Activated B cell treated with CpG ODN at 0.5 μM for 24 hours (primary cell): ENCODE measurements at places on chromosomes 12 and 14. TPM values are rescaled to one million over a fixed set of nuclear protein-coding genes. Genes with fewer than 3 reads are reported as not detected.

GRCh38 chr12:5716201-5716600 lies 228.9 kb downstream of the ANO2 start:
- no peak for DNase-seq
- peaks cover 6% of the 10 kb centered on the region for H3K27me3 ChIP-seq
- H3K4me1 ChIP-seq = no peaks in the 10 kb centered on the region
- H3K27ac ChIP-seq = no peak overlapping the region
- no peak overlapping the region for H3K4me3 ChIP-seq
- H3K36me3 ChIP-seq = no peaks in the 10 kb centered on the region

Gene PRKD1
- total RNA-seq = 5.1 and 6.7 TPM in 2 replicates

DNA sequence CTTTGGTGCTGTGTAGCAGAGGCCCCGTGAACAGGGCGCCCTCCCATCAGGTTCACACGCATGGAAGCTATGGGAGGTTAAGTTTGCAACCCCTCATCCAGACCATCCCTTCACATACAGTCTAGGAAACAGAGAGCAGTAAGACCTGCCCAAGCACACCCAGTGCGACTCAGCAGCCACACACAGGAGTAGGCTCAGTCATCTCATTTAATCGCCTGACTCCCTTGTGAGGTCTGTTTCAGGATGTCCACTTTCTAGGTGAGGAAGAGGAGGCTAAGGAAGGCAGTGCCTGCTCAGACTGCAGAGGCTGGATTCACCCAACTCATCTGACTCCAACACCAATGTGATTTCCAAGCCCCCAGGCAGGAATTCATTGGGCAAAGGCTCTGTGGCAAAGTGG lies 11.9 kb downstream of the BDKRB1 start:
- H3K4me3 ChIP-seq = no peak overlapping the region
- no peak overlapping the region for H3K27ac ChIP-seq
- DNase-seq = no peak
- H3K36me3 ChIP-seq = no peaks in the 10 kb centered on the region
- H3K4me1 ChIP-seq = no peaks in the 10 kb centered on the region
- peaks cover 10% of the 10 kb centered on the region for H3K27me3 ChIP-seq

DNA sequence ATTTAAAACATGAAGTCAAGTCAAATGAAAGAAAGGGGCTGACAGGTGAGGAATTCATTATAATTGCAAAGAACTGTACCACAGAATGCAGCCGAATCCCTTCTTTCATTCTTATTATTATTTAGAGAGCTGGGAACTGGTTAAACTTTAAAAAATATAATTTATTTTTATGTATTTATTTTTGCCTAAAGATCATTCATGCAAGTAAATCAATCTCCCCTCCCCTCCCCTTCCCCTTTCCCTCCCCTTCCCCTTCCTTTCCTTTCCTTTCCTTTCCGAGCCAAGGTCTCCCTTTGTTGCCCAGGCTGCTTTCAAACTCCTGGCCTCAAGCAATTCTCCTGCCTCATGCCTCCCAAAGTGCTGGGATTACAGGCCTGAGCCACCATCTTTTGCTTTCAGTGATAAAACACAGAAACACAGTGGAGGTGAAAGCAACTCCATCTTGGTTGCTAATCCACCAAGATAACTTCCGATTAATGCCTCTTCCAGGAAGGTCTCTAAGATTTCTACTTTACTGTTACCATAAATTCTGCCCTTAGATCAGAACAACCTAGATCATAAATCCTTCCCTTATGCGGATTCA lies 6.0 kb upstream of the UBC start:
- H3K27me3 ChIP-seq = no peaks in the 10 kb centered on the region
- no peak for DNase-seq
- peaks cover 8% of the 10 kb centered on the region for H3K36me3 ChIP-seq
- H3K4me3 ChIP-seq = peak overlapping the region; percentile 81

Gene GALNT9
- total RNA-seq = not detected in 2 replicates

DNA sequence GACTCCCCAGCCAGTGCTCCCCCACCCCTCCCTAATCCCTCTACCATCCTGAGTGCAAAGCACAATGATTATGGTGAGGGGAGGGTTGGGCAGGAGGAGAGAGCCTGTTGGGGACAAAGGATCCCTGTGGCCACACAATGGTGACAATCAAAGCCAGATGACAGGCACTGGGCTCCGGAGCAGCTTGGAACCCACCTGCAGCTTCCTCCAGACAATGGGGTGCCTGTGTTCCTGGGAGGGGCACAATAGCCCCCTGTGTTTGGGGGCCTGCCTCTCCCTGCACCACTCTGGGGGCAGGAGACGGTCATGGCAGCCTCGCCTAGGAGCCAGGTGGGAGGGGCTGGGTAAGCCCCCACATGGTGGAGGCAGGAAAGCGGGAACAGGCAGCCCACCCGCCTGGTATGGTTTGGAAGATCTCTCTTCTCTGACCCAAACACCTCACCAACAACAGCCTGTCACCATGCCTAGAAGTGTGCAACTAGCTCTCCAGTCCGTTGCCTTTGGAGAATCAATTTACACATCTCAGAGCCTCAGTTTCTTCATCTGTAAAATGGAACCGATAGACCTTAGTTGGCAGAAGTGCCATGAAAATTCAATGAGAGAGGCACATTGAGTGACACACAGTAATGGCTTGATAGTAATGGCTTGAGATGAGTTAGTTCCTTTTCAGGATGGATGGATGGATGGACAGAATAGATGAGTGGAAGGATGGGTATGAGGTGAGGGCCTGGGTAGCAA lies 53.0 kb downstream of the MVK start:
- DNase-seq = no peak
- H3K27me3 ChIP-seq = peaks cover 27% of the 10 kb centered on the region
- peaks cover 3% of the 10 kb centered on the region for H3K4me1 ChIP-seq
- H3K4me3 ChIP-seq = no peak overlapping the region

DNA sequence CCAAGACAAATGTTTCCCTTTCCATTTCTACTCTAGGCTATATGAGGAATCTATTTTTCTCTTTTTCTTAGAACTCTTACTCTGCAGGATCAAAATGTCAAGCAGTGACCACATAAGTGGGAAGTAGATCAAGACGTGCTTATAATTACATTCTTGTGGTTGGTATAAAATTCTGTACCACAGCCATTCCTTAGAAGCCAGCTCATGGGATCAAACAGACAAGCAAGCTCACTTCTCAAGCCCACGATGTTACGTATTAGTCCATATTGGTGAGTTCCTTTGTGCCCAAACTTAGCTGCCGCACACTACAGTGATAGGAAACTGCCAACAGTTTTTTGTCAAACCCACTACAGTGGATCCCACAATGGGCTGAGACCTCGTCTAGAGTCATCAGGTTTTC lies 53.4 kb downstream of the IFNG start:
- H3K36me3 ChIP-seq = no peaks in the 10 kb centered on the region
- H3K27me3 ChIP-seq = no peaks in the 10 kb centered on the region
- DNase-seq = no peak
- no peak overlapping the region for H3K27ac ChIP-seq
- H3K4me3 ChIP-seq = no peak overlapping the region

Gene SERPINA12
- total RNA-seq = not detected in 2 replicates

DNA sequence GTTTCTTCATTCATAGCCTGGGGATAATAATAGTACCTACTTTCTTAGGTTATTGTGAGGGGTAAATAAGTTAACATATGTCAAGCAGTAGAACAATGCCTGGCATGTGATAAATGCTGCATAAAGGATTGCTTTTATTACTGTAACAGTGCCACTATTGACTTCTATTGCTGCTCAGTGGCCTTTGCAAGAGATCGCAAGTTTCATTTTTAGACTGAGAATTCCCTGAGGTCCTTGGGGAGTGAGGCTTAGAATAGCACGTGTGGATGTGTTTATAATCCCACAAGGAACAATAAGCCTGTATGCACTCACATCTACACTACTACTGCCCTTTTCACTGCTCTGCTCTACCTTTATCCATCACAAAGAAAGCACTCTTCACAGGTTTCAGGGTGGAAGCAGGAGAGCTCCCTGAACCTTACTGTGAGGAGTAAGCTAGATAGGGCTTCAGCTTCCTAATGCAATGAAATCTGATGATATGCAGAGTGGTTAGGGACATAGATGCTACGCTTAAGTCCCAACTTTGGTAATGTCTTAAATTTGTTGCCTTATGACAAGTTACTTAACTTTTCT lies 302.6 kb downstream of the SNAPC1 start:
- no peaks in the 10 kb centered on the region for H3K36me3 ChIP-seq
- peaks cover 28% of the 10 kb centered on the region for H3K4me1 ChIP-seq
- DNase-seq = no peak
- no peaks in the 10 kb centered on the region for H3K27me3 ChIP-seq
- H3K4me3 ChIP-seq = no peak overlapping the region
